ENCODE measurements at places on chromosomes 7 and 10. TPM values are rescaled to one million over a fixed set of nuclear protein-coding genes. Genes with fewer than 3 reads are reported as not detected.

GRCh38 chr10:37754538-37755323 is 102.7 kb downstream of the ZNF248 start:
- H3K4me1 ChIP-seq: no peaks in the 10 kb centered on the region
- H3K27me3 ChIP-seq: no peaks in the 10 kb centered on the region
- H3K36me3 ChIP-seq: no peaks in the 10 kb centered on the region
- no peak overlapping the region for H3K27ac ChIP-seq

GRCh38 chr7:25951414-25952260 is 200.4 kb upstream of the NFE2L3 start:
- peak overlapping the region; percentile 98 for H3K4me3 ChIP-seq
- H3K4me1 ChIP-seq: peaks cover 11% of the 10 kb centered on the region
- no peaks in the 10 kb centered on the region for H3K36me3 ChIP-seq
- no peaks in the 10 kb centered on the region for H3K27me3 ChIP-seq

DNA sequence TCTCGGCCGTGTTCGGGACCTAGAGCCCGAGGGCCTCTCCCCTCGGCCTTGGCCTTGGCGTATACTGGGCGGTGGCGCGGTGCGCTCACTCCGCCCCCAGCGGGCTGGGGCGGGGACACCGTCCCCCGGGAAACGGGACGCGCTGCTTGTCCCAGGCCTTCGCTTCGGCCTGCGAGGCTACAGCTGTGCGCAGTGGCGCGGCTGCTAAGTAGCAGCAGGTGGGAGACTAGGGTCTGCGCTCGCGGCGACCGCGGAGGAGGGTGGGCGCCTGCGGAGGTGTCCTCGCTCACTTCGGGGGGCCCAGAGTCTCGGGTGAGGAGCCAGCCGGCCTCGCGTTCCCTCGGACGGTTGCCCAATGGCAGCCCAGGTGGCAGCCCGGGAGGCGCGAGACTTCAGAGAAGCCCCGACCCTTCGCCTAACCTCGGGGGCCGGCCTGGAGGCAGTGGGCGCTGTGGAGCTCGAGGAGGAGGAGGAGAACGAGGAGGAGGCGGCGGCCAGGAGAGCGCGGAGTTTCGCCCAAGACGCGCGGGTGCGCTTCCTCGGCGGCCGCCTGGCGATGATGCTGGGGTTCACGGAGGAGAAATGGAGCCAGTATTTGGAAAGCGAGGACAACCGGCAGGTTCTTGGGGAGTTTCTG is at the start of gene DNAH11:
Gene DNAH11 (plus strand): TSS at position 149 of the 637 bp plus-strand sequence. CDS start 207 bp downstream, at position 356.
- no peak within 1 kb of the TSS for H3K4me3 ChIP-seq
- DNase-seq: peak; percentile 64
- no peak within 1 kb of the TSS for H3K27ac ChIP-seq
- no peaks in the 10 kb centered on the region for H3K27me3 ChIP-seq

DNA sequence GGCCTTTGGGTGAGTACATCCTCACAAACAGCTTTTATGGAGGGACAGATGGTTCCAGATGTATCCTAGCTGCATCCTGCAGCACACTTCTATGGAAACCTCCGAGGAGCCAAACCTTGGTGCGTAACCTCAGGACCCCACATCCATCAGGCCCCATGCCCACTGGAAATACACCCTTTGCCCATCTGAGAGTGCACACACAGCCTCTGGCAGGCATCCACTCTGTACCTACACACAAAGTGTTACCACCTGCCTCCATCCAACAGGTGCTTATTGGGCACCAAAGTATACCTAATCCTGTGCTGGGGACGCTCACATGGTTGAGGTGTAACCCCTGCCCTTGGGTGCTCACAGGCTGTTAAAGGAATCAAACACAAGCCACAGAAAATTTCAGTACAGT is 117.9 kb downstream of the ADCY1 start:
- H3K4me1 ChIP-seq: no peaks in the 10 kb centered on the region
- H3K27me3 ChIP-seq: no peaks in the 10 kb centered on the region
- H3K27ac ChIP-seq: no peak overlapping the region
- no peak for DNase-seq
- H3K4me3 ChIP-seq: no peak overlapping the region
- H3K36me3 ChIP-seq: no peaks in the 10 kb centered on the region

Gene DENND2A
- total RNA-seq: 5.5 TPM

- no peak for DNase-seq
- H3K27me3 ChIP-seq: no peaks in the 10 kb centered on the region
- H3K4me3 ChIP-seq: no peak overlapping the region
- no peaks in the 10 kb centered on the region for H3K4me1 ChIP-seq
- H3K36me3 ChIP-seq: no peaks in the 10 kb centered on the region
Measured at GRCh38 chr7:85019778-85020177, 167.1 kb downstream of the SEMA3D start.

GRCh38 chr10:91672021-91672608 is 39.2 kb upstream of the PPP1R3C start:
- H3K27me3 ChIP-seq: no peaks in the 10 kb centered on the region
- H3K4me1 ChIP-seq: no peaks in the 10 kb centered on the region
- H3K27ac ChIP-seq: no peak overlapping the region

Gene BEND7
- 14.5 TPM for total RNA-seq

Gene PIK3CG
- total RNA-seq: 3.6 TPM

- no peaks in the 10 kb centered on the region for H3K27me3 ChIP-seq
- no peaks in the 10 kb centered on the region for H3K4me1 ChIP-seq
- H3K36me3 ChIP-seq: no peaks in the 10 kb centered on the region
Measured at GRCh38 chr10:49220031-49220430, 31.8 kb upstream of the TMEM273 start.

- peaks cover 7% of the 10 kb centered on the region for H3K4me1 ChIP-seq
- peak overlapping the region; percentile 21 for H3K4me3 ChIP-seq
- no peak for DNase-seq
Measured at GRCh38 chr7:24978843-24979469, 1.0 kb downstream of the OSBPL3 start.

GRCh38 chr10:98006266-98006665 is 24.2 kb downstream of the CRTAC1 start:
- no peak overlapping the region for H3K4me3 ChIP-seq
- DNase-seq: no peak
- H3K4me1 ChIP-seq: no peaks in the 10 kb centered on the region
- no peak overlapping the region for H3K27ac ChIP-seq

- no peak overlapping the region for H3K4me3 ChIP-seq
- H3K27me3 ChIP-seq: no peaks in the 10 kb centered on the region
- no peaks in the 10 kb centered on the region for H3K36me3 ChIP-seq
- no peak overlapping the region for H3K27ac ChIP-seq
- no peak for DNase-seq
- H3K4me1 ChIP-seq: no peaks in the 10 kb centered on the region
Measured at GRCh38 chr10:59508296-59508695, 145.9 kb upstream of the FAM13C start.

Gene TACR2
- total RNA-seq: 0.35 TPM

- no peak overlapping the region for H3K27ac ChIP-seq
- no peaks in the 10 kb centered on the region for H3K36me3 ChIP-seq
- H3K4me1 ChIP-seq: no peaks in the 10 kb centered on the region
Measured at GRCh38 chr7:41915871-41916270, 213.0 kb upstream of the INHBA start.

- H3K4me3 ChIP-seq: no peak overlapping the region
- no peak for DNase-seq
- no peak overlapping the region for H3K27ac ChIP-seq
- peaks cover 7% of the 10 kb centered on the region for H3K4me1 ChIP-seq
- H3K27me3 ChIP-seq: no peaks in the 10 kb centered on the region
Measured at GRCh38 chr10:131652438-131653139, 248.2 kb upstream of the PPP2R2D start.

DNA sequence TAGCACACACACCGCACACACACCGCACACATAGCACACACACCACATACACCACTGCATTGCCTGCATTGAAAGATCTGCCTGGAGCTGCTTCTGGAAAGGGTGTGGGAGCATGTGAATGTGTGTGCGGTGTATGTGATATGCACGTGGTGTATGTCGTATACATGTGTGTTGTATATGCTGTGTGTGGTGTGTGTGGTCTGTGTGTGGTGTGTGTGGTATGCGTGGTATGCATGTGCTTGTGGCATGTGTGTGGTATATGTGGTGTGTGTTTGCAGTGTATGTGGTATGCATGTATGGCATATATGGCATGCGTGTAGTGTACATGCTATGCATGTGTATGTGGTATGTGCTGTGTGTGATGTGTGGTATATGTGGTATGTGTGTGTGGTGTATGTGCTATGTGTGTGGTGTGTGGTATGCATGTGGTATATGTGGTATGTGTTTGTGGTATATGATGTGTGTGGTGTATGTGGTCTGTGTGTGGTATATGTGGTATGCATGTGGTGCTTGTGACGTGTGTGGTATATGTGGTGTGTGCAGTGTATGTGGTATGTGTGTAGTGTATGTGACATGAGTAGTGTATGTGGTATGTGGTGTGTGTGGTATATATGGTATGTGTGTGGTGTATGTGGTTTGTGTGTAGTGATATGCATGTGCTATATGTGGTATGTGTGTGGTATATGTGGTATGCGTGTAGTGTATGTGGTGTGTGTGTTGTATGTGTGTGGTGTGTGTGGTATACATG is 176.2 kb downstream of the WDR37 start:
- H3K36me3 ChIP-seq: no peaks in the 10 kb centered on the region
- H3K27me3 ChIP-seq: no peaks in the 10 kb centered on the region
- no peak for DNase-seq
- no peaks in the 10 kb centered on the region for H3K4me1 ChIP-seq
- H3K4me3 ChIP-seq: no peak overlapping the region

GRCh38 chr10:97081621-97082235 is 104.0 kb downstream of the SLIT1 start:
- DNase-seq: peak; percentile 59
- no peaks in the 10 kb centered on the region for H3K27me3 ChIP-seq
- no peaks in the 10 kb centered on the region for H3K4me1 ChIP-seq
- no peak overlapping the region for H3K27ac ChIP-seq

Gene ANK3
- 9.3 TPM for total RNA-seq

DNA sequence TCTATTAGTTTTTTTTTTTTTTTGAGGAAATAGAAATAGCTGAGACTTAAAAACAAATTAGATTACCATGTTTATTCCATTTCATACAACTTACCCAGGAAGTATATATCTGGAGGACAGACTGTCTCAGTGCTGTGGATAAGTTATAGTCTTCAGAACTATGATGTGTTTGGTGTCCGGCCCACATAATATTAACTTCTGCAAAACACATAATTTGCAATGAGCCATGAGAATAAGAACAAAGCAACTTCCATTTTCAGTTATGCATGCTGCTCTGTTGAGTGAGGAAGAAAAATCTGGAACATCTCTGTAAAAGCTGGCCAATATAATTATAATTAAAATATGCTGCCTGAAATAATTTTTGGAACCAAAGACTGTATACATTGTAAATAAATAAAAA is 130.9 kb downstream of the AGMO start:
- no peaks in the 10 kb centered on the region for H3K4me1 ChIP-seq
- H3K27ac ChIP-seq: no peak overlapping the region
- no peak for DNase-seq
- H3K4me3 ChIP-seq: no peak overlapping the region
- no peaks in the 10 kb centered on the region for H3K27me3 ChIP-seq

Gene KRIT1
- total RNA-seq: 31.0 TPM

Gene CTTNBP2
- 4.8 TPM for total RNA-seq

DNA sequence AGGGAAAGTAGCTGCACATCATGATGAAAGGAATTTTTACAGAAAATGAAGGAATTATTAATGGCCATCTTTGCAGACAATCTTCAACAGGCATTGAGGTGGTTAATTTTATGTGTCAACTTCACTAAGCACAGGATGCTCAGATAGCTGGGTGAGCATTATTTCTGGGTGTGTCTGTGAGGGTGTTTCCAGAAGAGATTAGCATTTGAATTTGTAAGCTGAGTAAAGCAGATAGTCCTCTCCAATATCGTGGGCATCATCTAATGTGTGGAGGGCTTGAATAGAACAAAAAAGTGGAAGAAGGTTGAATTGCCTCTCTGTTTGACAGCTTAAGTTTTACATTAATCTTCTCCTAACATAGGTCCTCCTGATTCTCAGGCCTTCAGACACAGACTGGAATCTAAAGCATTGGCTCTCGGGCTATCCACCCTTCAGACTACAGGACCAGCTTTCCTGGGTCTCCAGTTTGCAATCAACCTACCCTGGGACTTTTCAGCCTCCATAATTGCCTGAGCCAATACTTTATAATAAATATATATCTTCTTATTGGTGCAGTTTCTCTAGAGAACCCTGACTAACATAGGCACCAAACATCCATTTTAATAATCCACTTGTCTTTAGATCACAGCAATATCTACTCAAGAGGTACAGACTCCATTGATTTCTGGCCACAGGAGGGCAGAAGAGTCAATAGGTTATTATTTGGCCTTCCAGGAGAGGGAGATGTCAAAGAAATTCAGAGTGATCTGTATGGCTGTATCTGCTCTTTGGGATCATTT is 10.5 kb upstream of the CRPPA start:
- DNase-seq: no peak
- H3K27me3 ChIP-seq: no peaks in the 10 kb centered on the region
- H3K4me1 ChIP-seq: no peaks in the 10 kb centered on the region
- H3K27ac ChIP-seq: no peak overlapping the region
- H3K4me3 ChIP-seq: no peak overlapping the region

GRCh38 chr10:64508029-64508661 is 986.9 kb downstream of the REEP3 start:
- no peak overlapping the region for H3K27ac ChIP-seq
- no peak for DNase-seq
- H3K36me3 ChIP-seq: no peaks in the 10 kb centered on the region
- no peaks in the 10 kb centered on the region for H3K4me1 ChIP-seq
- H3K4me3 ChIP-seq: no peak overlapping the region

DNA sequence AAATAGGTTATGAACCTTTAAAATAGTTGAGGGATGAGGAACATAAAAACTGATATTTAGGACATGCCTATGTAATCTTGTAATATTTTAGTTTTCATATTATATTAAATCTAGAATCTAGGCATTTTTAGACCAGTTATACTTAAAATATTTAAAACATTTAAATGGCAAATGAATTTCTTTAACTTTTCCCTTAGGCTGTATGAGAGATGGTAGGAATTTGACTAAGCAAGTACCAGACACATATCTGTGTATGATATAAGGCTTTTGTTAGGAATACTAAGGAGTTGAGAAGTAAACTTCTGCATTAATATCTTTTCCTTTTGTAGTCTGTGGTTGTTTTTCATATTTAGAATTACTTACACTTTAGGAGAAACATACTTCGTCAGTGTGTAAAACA is 25.1 kb downstream of the SEPTIN7 start:
- no peaks in the 10 kb centered on the region for H3K36me3 ChIP-seq
- H3K4me1 ChIP-seq: peaks cover 72% of the 10 kb centered on the region
- DNase-seq: no peak
- H3K4me3 ChIP-seq: no peak overlapping the region

- H3K27me3 ChIP-seq: no peaks in the 10 kb centered on the region
- no peaks in the 10 kb centered on the region for H3K36me3 ChIP-seq
Measured at GRCh38 chr10:102131286-102132170, 1.3 kb upstream of the PPRC1 start.

DNA sequence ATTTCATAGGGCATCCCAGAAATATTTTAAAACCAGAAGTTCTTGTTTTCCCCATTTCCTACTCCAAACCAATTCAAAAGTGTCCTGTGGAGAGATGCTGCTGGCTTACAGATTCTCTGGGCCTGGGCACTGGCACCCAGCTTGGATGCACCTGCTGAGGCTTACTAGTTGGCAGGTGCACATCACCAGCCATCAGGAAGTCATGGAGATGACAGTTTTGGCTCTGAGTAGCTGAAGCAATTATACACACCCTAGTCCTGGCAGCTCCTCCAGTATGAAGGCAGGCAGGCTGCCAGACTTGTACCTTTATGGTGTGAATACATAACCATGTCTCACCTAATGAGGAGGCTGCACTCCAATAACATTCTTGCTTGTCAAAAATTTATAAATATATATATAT is 276.6 kb upstream of the GHITM start:
- no peaks in the 10 kb centered on the region for H3K4me1 ChIP-seq
- H3K4me3 ChIP-seq: no peak overlapping the region
- no peaks in the 10 kb centered on the region for H3K36me3 ChIP-seq
- DNase-seq: no peak

Measured in adrenal gland (tissue), 19 donors.